ENCODE measurements at places on chromosomes 7 and 10. TPM values are rescaled to one million over a fixed set of nuclear protein-coding genes. Genes with fewer than 3 reads are reported as not detected.

TRIM74 gene
- total RNA-seq: 0.09 TPM

CALHM2 gene
- total RNA-seq: 21.0 TPM

LIPJ gene
- under 0.01 TPM for total RNA-seq

SPDYE1 gene
- not detected for total RNA-seq

TMEM176A gene
- total RNA-seq: 1.1 TPM

GDF2 gene
- not detected for total RNA-seq

SKIDA1 gene
- total RNA-seq: 0.28 TPM

AKR1C4 gene
- not detected for total RNA-seq

GUSB gene
- total RNA-seq: 15.8 TPM

AGMO gene
- 0.18 TPM for total RNA-seq

LOXL4 gene
- total RNA-seq: 32.9 TPM

RBM28 gene
- total RNA-seq: 15.5 TPM

ARF5 gene
- 106 TPM for total RNA-seq

ANKRD1 gene
- 0.18 TPM for total RNA-seq

SLF2 gene
- 22.8 TPM for total RNA-seq

IL6 gene
- total RNA-seq: 40.0 TPM

INMT gene
- 21.8 TPM for total RNA-seq

EBF3 gene
- total RNA-seq: 3.7 TPM

ASB4 gene
- under 0.01 TPM for total RNA-seq

NKX1-2 gene
- not detected for total RNA-seq

LGI1 gene
- total RNA-seq: 0.14 TPM

GTF2IRD1 gene
- 9.9 TPM for total RNA-seq

PLCE1 gene
- total RNA-seq: 0.55 TPM

CHST15 gene
- 1.4 TPM for total RNA-seq

MBL2 gene
- not detected for total RNA-seq

ABCB4 gene
- 3.4 TPM for total RNA-seq

PLAC9 gene
- 12.3 TPM for total RNA-seq

SPDYE2 gene
- not detected for total RNA-seq

ACSL5 gene
- total RNA-seq: 1.7 TPM

AOAH gene
- total RNA-seq: not detected

MAGI2 gene
- 8.2 TPM for total RNA-seq

TMEM196 gene
- not detected for total RNA-seq

HOXA13 gene
- 5.7 TPM for total RNA-seq
